Stimulated activated CD8-positive, alpha-beta memory T cell treated with anti-CD3 and anti-CD28 coated beads, Interleukin-4, amount 100 ng/mL, for 24 hours (primary cell): ENCODE measurements at places on chromosomes 12 and 14.
A peak's percentile ranks its signal among the peaks of the same experiment; 100 is the strongest.

DNA sequence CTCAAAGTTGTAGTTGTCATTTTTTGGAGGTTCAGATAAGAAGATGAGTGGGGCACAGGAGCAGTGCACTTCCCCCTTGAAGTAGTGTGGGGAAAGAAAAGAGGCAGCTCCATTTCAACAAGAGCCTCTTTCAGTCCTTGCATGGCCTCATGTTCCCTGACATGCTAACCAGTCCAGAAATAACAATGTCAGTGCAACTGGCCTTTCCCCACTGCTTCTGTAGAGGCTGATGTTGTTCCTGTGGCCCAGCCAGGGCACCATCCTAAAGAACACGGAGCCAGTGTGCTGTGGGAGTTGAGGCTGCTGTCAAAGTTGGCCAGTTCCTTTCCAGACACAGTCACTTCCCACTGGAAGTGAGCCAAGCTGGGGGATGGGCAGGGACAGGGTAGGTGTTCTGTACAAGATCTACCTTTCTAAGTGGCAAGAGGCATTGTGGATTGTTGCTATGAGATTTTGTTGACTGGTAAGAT is 77.7 kb upstream of the SLC38A2 start:
- DNase-seq, result no peak

GRCh38 chr14:90235179-90235976 is 21.0 kb upstream of the PSMC1 start:
- peak; percentile 55 for DNase-seq

GRCh38 chr12:62166525-62166924 is 93.7 kb upstream of the USP15 start:
- no peak for DNase-seq

- no peak for DNase-seq
These were observed 105.1 kb downstream of the SCARB1 start for GRCh38 chr12:124758266-124759220.

DNA sequence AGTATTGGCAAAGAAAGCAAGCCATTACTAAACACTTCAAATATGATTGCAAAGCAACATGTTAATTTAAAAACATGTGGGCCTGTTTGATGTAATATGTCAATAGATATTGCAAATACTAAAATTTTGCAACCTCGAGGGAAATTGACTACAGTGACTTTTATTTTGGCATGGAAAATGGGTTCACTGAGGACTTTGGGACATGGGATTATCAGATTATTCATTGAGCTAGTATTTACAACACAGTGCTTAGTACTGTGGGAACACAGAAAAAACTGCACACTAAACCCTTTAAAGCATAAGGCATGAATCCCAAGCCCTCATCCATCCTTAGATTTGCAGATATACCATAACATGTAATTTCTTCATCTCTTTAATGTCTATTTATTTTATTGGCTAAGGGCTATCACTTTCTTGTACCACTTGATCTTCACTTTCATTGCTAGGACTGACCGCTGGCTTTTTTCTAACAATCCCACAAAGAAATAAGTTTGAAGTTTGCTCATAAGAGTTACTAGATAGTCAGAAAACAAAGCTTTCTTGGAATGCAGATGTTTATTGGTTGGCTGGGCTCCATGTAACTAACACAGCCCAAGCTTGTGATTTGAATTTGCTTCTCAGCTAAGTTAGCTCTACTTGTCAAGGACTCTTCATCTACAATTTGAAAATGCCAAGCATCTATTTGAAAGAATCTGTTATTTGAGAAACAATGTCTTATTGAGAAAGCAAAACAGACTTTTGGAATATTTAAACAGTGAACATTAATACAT is 48.7 kb downstream of the PPFIBP1 start:
- DNase-seq, result no peak

DNA sequence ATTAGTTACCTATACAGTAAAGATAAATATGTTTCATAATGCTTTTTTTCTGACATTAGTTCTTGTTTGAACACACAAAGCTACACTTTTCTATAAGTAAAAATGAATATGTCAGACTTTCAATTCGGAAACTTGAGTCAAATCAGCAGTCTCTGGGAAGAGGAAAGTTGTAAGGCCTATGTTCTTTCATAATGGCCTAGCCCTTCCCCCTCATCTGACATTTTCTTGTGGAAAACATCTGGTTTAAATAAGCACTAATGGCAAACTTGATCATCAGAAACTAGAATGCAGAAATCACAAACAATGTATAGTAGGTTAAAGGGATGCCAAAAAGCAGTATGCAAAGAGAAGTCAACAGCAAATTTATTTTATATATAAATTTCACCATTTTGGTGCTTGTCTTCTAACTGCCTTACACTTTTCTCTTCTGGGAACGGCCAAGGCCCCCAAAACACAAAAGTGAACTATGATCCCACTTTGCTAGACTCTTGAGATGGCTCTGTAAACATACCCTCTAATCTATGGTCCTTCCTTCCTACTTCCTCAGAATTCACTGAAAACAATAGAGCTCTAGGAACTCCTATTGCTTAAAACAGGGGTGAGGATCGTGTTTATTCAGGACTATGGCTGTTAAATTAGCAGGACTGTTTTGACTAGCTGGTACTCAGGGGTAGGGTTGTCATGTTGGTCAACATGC is 444.1 kb downstream of the RAD51B start:
- DNase-seq, result no peak

DNA sequence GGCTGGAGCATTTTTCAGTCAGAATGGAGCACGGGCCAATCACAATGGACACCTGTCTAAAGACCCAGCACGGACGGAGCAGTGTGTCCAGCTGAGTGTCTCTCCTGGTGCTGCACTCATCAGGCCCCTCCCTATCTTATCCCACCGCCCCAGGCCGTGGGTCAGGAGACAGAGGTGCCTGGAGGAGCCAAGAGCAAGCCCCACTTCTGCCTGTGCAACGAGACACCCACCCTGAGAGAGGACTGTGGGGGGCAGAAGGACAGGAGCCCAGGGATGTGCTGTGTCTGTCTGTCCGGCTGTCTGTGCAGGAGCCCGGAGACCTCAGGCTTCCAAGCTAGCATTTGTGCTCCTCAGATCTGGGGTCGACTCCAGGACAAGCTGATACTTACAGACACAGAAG is 69.6 kb upstream of the SFSWAP start:
- no peak for DNase-seq

GRCh38 chr12:103840462-103840875 is 565 bp downstream of the NT5DC3 start:
- peak; percentile 11 for DNase-seq

- DNase-seq, result peak; percentile 15
These were observed 883 bp upstream of the CDCA4 start for GRCh38 chr14:105021656-105022275.

- DNase-seq, result no peak
These were observed 178.3 kb downstream of the NUAK1 start for GRCh38 chr12:105960319-105961083.

DNA sequence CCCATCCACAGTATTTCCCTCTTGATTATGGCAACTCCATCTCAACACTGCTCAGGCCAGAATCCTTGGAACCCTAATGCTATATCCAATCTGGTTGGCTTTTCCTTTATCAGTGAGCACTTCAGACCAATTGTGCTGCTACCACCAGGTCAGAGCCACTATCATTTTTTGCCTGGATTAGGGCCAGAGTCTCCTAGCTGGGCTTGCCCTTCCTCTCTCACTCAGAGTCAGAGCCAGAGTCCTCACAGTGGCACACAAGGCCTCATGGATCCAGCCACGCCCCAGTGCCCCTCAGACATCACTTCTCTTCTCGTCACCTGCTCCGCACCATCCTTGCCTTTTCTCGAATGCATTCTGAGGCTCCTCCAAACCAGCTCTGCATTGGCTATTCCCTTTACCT is 211.1 kb downstream of the ANO6 start:
- no peak for DNase-seq

GRCh38 chr12:94550964-94551363 is 91.3 kb upstream of the CEP83 start:
- no peak for DNase-seq
